ENCODE measurements at places on chromosomes 3 and 15. TPM values are rescaled to one million over a fixed set of nuclear protein-coding genes. Genes with fewer than 3 reads are reported as not detected.

ASB14 gene
- 2.1 TPM for polyA plus RNA-seq

- no peak for DNase-seq
Observed at GRCh38 chr15:40275523-40275922, 7.3 kb downstream of the ANKRD63 start.

DNA sequence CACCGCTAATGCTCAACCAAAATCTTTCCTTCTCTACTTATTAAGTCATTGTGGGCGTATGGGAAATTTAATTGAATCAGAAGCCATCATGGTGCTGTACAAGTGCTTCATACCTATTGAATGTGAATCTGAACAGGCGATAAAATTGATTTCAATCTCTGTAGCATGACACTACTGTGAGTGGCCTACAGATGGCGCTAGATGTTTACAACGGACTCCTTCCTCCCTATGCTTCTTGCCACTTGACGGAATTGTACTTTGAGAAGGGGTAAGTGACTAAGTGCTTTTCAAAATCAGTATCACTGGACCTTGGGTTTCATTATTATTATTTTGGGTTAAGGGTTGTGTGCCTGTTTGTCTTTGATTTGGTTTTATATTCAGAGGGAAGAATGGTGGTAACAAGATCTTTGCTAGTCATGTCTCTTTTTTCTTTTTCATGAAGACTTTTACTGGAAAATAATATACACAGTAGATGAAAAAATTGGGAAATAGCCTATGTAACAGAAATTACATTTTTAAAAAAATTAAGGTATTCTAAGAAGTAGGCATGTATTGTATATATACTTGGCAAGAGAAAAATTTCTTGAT lies 35.4 kb downstream of the ACP3 start:
- peak; percentile 43 for DNase-seq

TGM4 gene
- 0.22 TPM for polyA plus RNA-seq

DNA sequence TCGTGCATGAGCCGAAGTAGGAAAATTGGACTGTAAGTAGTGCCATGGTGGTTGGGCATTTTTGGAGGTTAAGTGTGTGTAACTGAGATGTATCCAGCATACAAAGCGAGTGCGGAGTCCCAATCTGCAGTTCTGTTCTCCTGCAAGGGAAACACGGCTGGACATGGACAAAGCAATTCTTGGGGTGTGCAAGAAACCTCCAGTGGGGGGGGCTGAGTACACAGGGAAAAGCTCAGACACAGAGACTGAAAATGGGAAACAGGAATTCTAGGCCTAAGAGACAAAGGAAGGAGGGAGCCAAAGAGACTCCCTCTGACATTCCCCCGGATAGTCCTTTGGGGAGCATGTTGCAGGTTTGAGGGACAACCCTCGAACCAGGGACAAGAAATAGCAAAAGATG lies 83.2 kb upstream of the PLSCR4 start:
- DNase-seq = no peak
